ENCODE measurements at places on chromosomes 13 and 19.
A peak's percentile ranks its signal among the peaks of the same experiment; 100 is the strongest.

DNA sequence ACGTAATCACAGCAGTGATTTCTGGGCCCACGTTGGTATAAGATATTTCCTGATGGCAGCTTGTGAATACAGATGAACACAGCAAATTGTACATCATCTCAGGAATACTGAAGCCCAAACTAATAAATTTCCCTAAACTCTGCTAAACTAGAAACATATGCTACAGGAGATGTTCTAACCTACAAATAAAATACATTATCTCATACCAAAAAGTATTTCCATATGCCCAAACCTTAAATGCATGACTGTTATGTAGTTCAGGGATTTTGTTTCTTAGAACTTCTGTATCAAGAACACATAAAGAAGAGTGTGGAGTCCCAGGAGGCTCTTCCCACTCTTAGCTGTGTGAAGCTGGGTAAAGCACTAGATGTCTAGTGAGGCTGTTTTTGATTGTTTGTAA, 138.4 kb downstream of the RFC3 start:
- DNase-seq = no peak

DNA sequence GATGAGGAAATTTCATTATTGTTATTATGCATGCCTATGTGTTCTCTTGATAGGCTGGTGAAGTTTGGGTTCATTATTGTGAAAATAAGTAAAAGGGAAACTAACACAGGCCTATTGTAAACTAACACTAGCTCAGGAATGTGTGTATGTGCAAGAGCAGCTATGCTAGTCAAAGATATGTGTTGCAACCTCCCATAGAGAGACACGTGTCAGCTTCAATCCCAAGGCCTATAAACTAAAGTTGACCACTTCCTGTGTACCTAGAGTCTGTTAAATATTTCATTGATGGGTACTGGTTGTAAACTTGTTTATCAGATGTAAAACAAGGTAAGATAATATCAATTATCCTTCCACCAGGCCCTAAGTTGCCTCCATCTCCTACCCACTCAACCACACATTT, 44.7 kb upstream of the ZNF30 start:
- no peak for DNase-seq

DNA sequence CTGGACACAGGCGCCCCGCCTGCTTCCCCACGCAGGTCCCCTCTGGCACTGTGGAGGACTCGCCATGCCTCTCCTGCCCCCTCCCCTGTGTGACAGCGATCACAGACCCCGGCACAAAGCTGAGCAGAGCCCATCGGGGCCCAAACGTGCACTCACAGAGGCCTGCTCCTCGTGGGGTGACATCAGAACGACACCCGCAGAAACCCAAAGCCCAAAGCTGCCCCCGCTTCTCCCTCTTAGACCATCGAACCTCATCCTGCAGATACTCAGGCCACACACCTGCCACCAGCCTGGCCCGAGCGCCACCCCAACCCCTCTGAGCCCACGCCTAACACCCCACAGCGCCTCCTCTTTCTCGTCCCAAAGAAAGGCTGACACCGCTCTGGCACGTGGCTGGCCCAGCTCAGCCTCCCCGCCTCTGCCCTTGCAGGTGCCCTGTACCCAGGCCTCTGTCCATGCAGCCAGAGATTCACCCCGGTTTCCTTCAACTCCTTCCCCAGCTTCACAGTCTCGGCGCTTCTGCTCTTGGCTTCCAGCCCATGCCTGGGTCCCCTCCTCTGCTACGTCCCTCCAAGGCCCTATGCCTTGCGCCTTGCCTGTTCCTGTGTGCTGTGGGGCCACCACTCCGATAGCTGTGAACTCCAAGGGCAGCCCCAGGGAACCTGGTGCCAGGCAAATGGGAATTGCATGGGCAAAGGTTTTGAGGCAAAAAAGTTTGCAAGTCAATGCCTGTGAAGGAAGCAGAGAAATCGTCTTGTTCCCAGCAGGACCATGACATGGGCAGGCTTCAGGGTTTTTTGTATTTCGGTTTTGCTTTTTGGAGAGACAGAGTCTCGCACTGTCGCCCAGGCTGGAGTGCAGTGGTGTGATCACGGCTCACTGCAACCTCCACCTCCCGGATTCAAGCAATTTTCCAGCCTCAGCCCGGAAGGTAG, 831 bp upstream of the CBARP start:
- no peak for DNase-seq

GRCh38 chr19:49860336-49861102, 6.9 kb downstream of the PNKP start:
- DNase-seq = no peak

- no peak for DNase-seq
These were observed 24.5 kb downstream of the ZDHHC20 start for GRCh38 chr13:21434588-21434987.

DNA sequence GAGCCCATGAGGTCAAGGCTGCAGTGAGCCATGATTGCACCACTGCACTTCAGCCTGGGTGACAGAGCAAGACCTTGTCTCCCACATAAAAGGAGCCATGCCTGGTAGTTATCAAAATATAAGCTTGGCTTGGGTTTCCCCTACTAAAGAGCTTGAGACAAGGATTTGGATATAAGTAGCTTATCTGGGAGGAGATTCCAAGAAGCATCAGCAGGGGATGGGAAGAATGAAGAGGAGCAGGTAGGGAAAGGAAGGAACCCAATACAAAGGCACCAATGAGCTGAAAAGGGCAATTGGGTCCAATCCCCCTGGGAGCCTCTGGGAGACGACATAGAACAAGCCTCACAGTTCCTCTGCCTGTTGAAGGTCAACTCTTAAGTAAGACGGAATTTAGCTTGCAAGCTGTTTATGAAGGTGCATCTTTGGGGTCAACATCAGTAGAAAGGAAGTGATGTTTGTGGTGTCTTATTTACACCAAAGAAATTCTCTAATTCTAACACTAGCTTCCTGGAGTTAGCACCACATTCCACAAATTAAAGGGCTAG, 7.4 kb upstream of the CLEC4G start:
- DNase-seq = no peak

GRCh38 chr13:60501236-60501635, 104.2 kb downstream of the TDRD3 start:
- no peak for DNase-seq

GRCh38 chr19:10424011-10424637, 3.8 kb downstream of the PDE4A start:
- peak; percentile 76 for DNase-seq

- peak; percentile 58 for DNase-seq
These were observed 22.2 kb downstream of the SIGLEC5 start for GRCh38 chr19:51607920-51608562.

- DNase-seq = peak; percentile 61
These were observed 173.7 kb downstream of the TBC1D4 start for GRCh38 chr13:75308222-75308621.

DNA sequence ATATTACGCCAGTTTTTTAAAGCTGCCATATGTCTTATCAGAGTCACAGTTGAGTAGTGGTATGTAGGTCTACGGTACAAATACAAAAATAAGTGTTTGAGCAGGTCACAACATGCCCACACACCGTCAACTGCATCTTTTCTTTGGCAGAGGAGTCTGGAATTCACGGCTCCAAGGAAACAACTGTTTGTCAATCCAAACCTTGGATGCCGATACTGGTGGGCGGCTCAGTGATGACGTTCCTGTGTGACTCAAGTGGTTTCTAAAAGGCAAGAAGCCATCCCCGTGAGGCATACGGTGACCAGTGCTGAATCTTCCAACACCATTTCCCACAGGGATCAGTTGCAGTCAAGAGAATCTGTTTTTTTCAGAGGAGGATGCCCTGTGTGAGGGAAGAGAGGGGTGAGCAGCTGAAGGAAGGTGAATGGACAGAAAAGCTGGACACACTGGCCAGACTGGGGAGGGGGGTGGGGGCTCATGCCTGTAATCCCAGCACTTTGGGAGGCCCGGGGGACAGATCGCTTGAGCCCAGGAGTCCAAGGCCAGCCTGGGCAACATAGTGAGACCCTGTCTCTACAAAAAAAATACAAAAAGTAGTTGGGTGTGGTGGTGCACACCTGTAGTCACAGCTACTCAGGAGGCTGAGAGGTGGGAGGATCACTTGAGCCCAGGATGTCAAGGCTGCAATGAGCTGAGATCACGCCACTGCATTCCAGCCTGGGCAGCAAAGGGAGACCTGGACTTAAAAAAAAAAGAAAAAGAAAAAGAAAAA, 22.8 kb upstream of the CEBPG start:
- no peak for DNase-seq

DNA sequence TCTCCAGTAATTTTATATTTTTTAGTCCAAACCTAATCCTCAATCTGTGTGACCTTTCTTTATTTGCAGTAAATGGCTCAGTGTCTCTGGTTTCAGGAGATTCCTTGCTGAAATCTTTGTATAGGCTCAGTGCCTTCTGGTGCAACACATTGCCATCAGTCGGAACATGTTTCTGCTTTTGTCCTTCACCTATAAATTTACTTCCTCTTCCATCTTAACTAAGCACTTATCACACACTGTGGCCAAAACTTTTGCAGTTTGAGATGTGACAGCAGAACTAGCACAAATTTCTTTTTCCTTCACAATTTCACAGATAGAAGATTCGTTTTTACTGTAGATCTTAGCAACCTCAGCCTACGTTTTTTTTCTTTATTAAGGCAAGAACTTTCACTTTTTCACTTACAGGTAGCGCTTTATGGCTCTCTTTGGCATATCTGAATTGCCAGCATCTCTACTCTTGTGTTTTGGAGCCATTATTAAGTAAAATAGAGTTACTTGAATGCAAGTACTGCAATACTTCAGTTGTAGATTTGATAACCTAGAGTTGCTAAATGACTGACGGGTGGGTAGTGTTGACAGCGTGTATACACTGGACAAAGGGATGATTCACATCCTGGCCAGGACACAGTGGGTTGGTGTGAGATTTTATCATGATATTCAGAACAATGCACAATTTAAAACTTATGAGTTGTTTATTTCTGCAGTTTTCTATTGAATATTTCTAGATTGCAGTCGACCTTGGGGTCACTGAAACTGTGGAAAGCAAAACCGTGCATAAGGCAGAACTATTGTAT, 44.3 kb downstream of the NDFIP2 start:
- DNase-seq = no peak
